ENCODE measurements at places on chromosomes 2 and 18. TPM values are rescaled to one million over a fixed set of nuclear protein-coding genes. Genes with fewer than 3 reads are reported as not detected.

Gene DNAJC5G
- not detected for total RNA-seq

Gene PDE11A
- total RNA-seq, result 0.30 TPM

Gene HAAO
- not detected for total RNA-seq

Gene SERPINB10
- total RNA-seq, result not detected

Gene CENPA
- 52.2 TPM for total RNA-seq

Gene ZBTB7C
- 0.23 TPM for total RNA-seq

Gene SGPP2
- 0.56 TPM for total RNA-seq

Gene IL1R1
- 35.7 TPM for total RNA-seq

Gene ANO7
- 2.0 TPM for total RNA-seq

Gene M1AP
- total RNA-seq, result not detected

Gene SMAD2
- 62.5 TPM for total RNA-seq

Measured in A549 treated with Hydrocortisone at 1 μM for 4 hours (cell line).